ENCODE measurements at places on chromosomes 7 and 10. TPM values are rescaled to one million over a fixed set of nuclear protein-coding genes. Genes with fewer than 3 reads are reported as not detected.

DNA sequence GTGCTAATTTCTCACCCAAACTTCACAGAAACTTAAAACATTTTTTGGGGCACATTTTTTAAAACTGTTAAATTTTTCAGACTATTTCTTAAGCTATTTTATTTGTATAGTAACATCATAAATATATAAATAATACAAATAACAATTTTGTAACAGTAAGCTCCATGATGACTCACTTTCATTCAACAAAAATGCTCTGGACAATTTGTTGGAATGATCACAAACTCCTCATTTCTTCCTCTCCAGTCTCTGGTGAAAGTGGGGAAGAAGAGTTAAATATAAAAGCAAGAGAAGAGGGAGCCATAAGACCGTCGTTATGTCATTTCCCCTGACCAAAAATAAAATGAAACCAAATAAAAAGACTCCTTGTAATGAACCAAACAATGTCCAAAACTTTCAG lies 162.4 kb downstream of the AGMO start:
- no peak for DNase-seq

DNA sequence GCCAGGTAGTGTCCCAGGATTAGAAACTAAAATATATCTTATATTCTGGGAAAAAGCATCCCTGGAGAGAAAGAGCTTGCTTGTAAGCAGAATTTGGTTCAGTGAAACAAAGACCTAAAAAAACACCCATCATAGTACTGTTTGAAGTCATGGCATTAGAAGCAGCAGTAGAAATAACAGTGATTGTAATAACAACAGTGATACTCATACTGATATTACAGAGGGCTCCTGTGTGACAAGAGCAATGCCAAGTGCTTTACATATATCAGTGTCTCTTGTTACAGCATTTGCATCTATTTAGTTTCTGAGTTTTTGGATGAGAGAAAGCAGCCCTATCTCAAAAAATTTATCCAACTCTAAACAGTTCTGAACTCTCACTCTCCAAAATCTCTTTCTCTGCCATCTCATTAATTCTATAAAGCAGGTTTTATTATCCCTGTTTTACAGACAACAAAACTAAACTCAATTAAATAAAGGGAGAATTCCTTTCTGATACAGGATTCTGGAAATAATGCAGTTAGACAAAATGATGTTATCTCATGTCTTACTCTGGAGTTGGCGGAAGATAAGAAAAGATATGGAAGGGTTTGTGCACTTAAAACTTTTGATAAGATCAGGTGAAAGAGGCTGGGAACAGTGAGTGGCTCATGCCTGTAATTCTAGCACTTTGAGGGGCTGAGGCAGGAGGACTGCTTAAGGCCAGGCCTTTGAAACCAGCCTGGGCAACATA lies 146.5 kb upstream of the AOAH start:
- DNase-seq, result no peak

GHRHR gene
- not detected for total RNA-seq

PIP4K2A gene
- 26.3 TPM for total RNA-seq

DNA sequence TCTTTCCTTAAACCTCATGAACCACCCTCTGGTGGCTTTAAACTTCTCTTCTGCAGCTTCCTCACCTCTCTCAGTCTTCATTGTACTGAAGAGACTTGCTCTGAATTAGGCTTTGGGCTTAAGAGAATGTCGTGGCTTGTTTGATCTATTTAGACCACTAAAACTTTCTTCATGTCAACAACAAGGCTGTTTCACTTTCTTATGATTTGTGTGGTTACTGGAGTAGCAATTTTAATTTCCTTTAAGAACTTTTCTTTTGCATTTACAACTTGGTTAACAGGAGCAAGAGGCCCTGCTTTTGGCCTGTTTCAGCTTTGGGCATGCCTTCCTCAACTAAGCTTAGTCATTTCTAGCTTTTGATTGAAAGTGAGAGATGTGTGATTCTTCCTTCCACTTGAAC lies 38.1 kb upstream of the CDHR3 start:
- no peak for DNase-seq

DNA sequence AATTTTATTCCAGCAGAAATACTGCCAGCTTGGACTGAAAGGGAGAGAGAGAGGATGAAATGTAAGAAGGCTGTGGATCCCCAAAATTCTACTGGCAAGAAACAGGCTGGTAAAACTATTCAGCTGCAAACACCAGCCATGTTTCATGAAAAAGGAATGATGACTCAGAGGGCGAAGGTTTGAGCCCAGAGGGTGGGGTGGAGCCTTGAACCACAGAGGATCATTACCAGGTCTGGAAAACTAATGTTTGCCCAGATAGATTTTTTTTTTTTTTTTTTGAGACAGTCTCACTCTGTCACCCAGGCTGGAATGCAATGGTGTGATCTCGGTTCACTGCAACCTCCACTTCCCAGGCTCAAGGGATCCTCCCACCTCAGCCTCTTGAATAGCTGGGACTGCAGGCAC lies 41.7 kb upstream of the NRF1 start:
- no peak for DNase-seq

TMEM120A gene
- total RNA-seq, result 37.1 TPM

DNA sequence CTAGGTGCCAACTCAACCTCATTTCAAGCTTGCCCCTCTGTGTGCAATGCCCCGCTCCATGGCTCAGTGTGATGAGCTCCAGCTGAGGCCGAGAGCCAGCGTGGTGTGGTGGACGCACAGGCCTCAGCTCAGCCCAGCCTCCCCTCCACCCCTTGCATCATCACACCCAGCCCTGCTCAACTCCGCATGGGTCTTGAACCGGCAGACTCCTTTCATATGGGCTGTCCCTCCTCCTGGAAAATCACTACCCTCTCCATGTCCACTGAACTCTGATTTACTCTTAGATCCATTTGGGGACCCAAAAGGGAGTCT lies 16.6 kb upstream of the SLC18A3 start:
- no peak for DNase-seq

- DNase-seq, result no peak
These were observed 14.7 kb downstream of the CDNF start for GRCh38 chr10:14822879-14823755.

DNA sequence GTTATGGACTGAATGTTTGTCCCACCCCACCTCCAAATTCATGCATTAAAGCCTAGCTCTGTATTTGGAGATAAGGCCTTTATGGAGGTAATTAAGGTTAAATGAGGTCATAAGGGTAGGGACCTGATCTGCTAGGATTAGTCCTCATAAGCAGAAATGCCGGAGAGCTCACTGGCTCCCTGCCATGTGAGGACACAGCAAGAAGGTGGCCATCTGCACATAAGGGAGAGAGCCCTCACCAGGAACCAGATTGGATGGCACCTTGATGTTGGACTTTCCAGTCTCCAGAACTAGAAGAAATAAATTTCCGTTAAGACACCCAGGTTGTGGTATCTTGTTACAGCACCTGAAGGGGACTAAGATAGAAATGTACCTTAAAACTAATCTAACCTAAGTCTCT lies 816.1 kb upstream of the C7orf33 start:
- DNase-seq, result no peak

GRCh38 chr10:74738542-74738941 lies 87.9 kb upstream of the KAT6B start:
- DNase-seq, result peak; percentile 18

EIF3A gene
- 132 TPM for total RNA-seq

GRCh38 chr10:61554925-61555324 lies 101.7 kb upstream of the TMEM26 start:
- no peak for DNase-seq

Measured in type B pancreatic cell (in vitro differentiated cells).